Calu3 (cell line): ENCODE measurements at places on chromosomes 3 and 15. TPM values are rescaled to one million over a fixed set of nuclear protein-coding genes. Genes with fewer than 3 reads are reported as not detected.

The DIPK2A gene
- total RNA-seq, result 37.7 and 39.4 TPM in 2 replicates

The ANKRD63 gene
- total RNA-seq, result 0.56 TPM in 1 of 2 replicates, not detected in the other

The PGBD4 gene
- 1.3 TPM in 2 replicates for total RNA-seq

The FBXW12 gene
- not detected in 2 replicates for total RNA-seq

DNA sequence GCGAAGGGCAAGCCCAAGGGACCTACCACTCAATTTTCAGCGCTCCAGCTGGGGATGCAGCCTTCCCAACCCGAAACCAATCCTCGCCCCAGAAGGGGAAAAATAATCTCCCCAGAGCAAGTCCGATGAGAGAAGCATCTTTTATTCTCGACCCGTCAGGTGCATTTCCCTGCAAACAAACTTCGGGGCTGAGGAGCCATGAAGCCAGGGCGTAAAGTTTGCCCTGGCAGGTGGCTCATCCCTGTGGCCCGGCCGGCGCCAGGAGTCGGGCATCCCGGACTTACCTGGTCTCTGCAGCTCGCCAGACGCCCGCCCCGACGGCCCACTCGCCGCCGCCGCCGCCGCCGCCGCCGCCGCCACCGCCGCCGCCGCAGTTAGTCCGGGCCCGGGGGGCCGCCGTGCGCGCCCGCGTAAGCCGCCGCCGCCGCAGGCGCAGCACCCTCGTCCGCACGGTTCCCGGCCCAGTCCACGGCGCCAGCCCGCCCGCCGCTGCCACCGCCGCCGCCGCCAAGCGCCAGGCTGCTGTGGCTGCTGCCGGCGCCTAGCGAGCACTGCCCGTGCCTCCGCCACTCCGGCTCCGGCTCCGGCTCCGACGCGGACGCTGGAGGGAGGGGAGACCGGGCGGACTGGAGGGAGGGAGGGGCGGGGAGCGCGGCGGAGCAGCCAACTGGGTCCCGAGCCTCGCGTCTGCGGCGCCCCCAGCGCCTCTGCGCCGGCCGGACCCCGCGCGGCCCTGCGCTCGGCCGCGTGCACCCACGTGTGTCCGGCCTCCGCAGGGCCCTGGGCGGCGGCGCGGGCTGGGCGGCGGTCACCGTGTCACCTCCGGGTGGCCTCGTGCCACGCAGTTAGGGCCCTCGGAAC, at the start of gene CNTN3:
CNTN3 (minus strand) TSS at position 553 of the 861 bp plus-strand sequence. CDS start 93,547 bp downstream, outside the sequence.
- no peaks in the 10 kb centered on the region for H3K27me3 ChIP-seq
- H3K27ac ChIP-seq, result no peak within 1 kb of the TSS
- no peak within 1 kb of the TSS for H3K4me3 ChIP-seq
- no peaks in the 10 kb centered on the region for H3K4me1 ChIP-seq
- DNase-seq, result no peak

The DZIP1L gene
- 16.5 and 21.2 TPM in 2 replicates for total RNA-seq

GRCh38 chr3:45480871-45481270, 92.5 kb downstream of the LARS2 start:
- no peaks in the 10 kb centered on the region for H3K27me3 ChIP-seq
- H3K4me3 ChIP-seq, result no peak overlapping the region
- no peak for DNase-seq

DNA sequence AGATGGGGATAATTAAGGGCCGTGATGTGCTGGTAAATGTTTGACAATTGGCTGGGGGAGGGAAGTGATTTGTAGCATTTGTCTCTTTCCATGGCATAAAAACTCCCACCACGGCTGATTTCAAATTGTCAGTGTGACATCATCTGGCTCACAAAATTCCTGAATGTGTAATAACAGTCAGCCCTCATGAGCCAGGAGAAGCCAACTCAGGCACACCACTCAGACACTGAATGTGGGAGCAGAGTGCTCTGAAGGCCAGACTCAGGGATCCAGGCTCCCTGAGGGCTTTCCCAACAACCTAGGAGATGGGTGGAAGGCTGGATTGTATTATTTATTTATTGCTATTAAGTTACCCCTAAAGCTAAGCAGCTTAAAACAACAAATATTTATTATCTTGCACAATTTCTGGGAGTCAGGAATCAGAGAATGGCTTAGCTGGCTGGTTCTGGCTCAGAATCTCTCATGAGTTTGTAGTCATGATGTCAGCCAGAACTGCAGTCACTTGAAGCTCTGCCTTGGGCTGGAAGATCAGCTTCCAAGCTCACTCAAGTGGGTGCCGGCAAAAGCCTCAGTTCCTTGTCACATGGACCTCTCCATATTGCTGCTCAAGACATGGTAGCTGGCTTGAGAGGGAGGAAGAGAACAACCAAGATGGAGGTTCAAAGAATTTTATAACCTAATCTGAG, 6.5 kb upstream of the CPEB1 start:
- no peak for DNase-seq
- H3K27me3 ChIP-seq, result peaks cover 69% of the 10 kb centered on the region
- H3K27ac ChIP-seq, result no peak overlapping the region
- H3K4me1 ChIP-seq, result no peaks in the 10 kb centered on the region
- H3K4me3 ChIP-seq, result no peak overlapping the region
- H3K36me3 ChIP-seq, result no peaks in the 10 kb centered on the region

GRCh38 chr3:148077318-148077923, 620.3 kb upstream of the AGTR1 start:
- no peak overlapping the region for H3K27ac ChIP-seq
- no peak overlapping the region for H3K4me3 ChIP-seq
- H3K4me1 ChIP-seq, result no peaks in the 10 kb centered on the region
- DNase-seq, result no peak
- no peaks in the 10 kb centered on the region for H3K36me3 ChIP-seq

The NEO1 gene
- total RNA-seq, result 20.4 and 35.1 TPM in 2 replicates

DNA sequence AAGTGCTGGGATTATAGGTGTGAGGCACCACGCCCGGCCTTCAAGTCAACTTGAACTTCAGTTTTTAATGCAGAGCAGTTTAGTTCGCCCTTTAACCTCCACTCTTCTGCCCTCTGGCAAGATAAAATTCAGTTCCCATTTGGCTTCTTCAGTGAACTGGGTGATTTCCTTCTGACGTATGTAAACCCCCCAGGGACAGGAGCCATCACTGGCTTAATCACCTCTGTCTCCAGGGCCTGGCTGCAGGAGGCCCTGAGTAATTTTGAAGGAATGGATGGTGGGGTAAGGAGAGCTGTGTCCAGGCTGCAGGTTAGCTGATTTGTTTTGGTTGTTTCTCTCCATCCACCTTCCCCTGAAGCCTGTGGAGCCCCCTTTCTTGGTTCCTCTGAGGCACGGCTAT, 11.9 kb downstream of the MCM2 start:
- DNase-seq, result no peak
- peaks cover 10% of the 10 kb centered on the region for H3K4me1 ChIP-seq
- H3K27me3 ChIP-seq, result no peaks in the 10 kb centered on the region
- no peak overlapping the region for H3K4me3 ChIP-seq
- no peak overlapping the region for H3K27ac ChIP-seq

DNA sequence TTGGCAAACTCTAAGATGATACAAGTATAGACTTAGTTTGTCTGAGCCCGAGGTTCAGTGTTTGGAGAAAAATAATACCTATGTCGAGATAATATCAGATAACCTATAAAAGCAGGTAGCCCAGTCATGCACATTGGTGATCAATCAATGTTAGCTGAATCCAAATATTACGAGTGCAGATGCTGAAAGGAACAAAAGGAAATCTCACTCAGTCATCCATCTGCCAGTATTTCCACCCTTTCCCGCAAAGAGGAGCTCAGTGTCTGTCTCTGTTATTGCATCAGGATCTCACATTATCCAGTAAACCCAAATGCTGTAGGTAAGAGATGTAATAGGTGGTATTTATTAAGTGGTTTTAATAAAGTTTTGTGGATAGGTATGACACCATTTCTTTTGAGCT, 251.2 kb upstream of the CTDSPL start:
- H3K27ac ChIP-seq, result no peak overlapping the region
- peaks cover 50% of the 10 kb centered on the region for H3K27me3 ChIP-seq
- H3K4me1 ChIP-seq, result peaks cover 12% of the 10 kb centered on the region
- no peaks in the 10 kb centered on the region for H3K36me3 ChIP-seq
- DNase-seq, result no peak

- H3K27me3 ChIP-seq, result no peaks in the 10 kb centered on the region
- H3K36me3 ChIP-seq, result no peaks in the 10 kb centered on the region
- no peak overlapping the region for H3K4me3 ChIP-seq
- no peaks in the 10 kb centered on the region for H3K4me1 ChIP-seq
Measured at GRCh38 chr3:135382188-135382587, 583.3 kb upstream of the PPP2R3A start.

GRCh38 chr3:112761062-112761638, 85.5 kb downstream of the CD200R1L start:
- H3K27ac ChIP-seq, result no peak overlapping the region
- no peak overlapping the region for H3K4me3 ChIP-seq
- no peaks in the 10 kb centered on the region for H3K27me3 ChIP-seq
- peaks cover 9% of the 10 kb centered on the region for H3K4me1 ChIP-seq
- no peak for DNase-seq

- no peak overlapping the region for H3K4me3 ChIP-seq
- H3K36me3 ChIP-seq, result no peaks in the 10 kb centered on the region
- no peak for DNase-seq
- peaks cover 13% of the 10 kb centered on the region for H3K27me3 ChIP-seq
Measured at GRCh38 chr3:22939349-22939748, 263.8 kb upstream of the UBE2E2 start.

The CPNE9 gene
- not detected in 2 replicates for total RNA-seq

The MINDY2 gene
- 46.2 and 59.0 TPM in 2 replicates for total RNA-seq

The TEX9 gene
- total RNA-seq, result 13.1 and 13.3 TPM in 2 replicates

The ALDH1L1 gene
- total RNA-seq, result 4.4 and 11.2 TPM in 2 replicates

The TICRR gene
- total RNA-seq, result 41.7 and 45.2 TPM in 2 replicates

DNA sequence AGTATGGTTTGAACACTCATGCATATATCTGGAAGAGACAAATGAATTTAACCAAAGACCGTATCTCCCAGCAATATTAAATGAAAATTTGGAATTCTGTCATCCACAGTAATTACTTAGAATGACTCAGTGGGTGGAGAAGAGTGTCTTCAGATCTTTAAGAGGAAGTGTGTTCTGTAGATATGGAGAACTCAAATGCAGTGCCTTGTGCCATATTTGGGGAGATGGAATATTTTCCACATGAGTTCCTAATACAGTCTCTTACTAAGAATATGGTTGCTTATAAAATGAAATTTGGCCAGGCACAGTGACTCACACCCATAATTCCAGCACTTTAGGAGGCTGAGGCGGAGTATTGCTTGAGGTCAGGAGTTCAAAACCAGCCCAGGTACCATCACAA, 40.5 kb downstream of the ANO10 start:
- H3K27ac ChIP-seq, result no peak overlapping the region
- DNase-seq, result no peak
- no peak overlapping the region for H3K4me3 ChIP-seq
- no peaks in the 10 kb centered on the region for H3K27me3 ChIP-seq
- no peaks in the 10 kb centered on the region for H3K4me1 ChIP-seq

The SLC28A2 gene
- not detected in 2 replicates for total RNA-seq

- H3K4me3 ChIP-seq, result no peak overlapping the region
- no peak overlapping the region for H3K27ac ChIP-seq
- H3K36me3 ChIP-seq, result peaks cover 11% of the 10 kb centered on the region
- no peak for DNase-seq
- H3K27me3 ChIP-seq, result no peaks in the 10 kb centered on the region
Measured at GRCh38 chr3:114756506-114757279, 390.4 kb downstream of the ZBTB20 start.

DNA sequence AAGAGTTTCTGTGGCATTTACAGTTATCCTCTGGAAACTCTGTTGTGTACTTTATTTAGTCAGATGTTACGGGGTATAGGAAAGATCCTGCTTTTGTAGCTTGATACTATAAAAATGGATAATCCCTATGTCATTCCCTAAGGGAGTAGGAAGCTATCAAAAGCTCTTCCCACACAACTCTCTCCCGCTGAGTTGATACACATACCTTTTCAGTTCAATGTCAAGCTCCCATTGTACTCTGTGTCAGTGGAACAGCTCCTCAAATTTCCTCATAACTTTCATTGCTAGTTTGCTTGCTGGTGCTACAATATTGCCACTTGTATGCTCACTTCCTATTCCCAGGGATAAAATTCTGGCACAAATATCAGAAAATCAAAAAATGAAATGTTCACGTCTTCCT, 893.3 kb upstream of the GBE1 start:
- no peaks in the 10 kb centered on the region for H3K36me3 ChIP-seq
- H3K27ac ChIP-seq, result no peak overlapping the region
- no peaks in the 10 kb centered on the region for H3K27me3 ChIP-seq
- H3K4me3 ChIP-seq, result no peak overlapping the region
- peaks cover 18% of the 10 kb centered on the region for H3K4me1 ChIP-seq
- DNase-seq, result no peak

The REC114 gene
- total RNA-seq, result not detected in 2 replicates

DNA sequence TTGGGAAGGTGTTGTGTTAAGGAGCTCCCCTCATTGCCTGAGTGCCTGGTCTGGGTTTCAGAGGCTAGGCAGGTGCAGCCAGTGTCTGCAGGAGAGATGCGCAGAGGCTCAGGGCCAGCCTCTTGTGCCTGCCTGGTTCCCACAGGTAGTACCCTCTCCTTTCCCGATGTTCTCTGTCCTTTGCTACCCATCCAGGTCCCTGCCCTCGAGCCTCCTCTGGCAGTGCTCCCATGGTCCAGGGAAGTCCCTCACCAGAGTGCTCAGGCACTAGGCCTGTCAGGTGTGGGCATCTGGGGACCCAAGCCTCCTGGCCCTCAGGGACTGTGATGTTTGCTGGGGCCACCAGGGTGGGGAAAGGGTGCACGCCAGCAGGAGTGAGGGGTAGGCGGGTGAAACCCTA, 5.0 kb downstream of the TRPM1 start:
- H3K27me3 ChIP-seq, result no peaks in the 10 kb centered on the region
- H3K4me3 ChIP-seq, result no peak overlapping the region
- no peak overlapping the region for H3K27ac ChIP-seq
- no peaks in the 10 kb centered on the region for H3K36me3 ChIP-seq
- no peak for DNase-seq
- H3K4me1 ChIP-seq, result no peaks in the 10 kb centered on the region
